ENCODE measurements at places on chromosomes 5 and 9.

- no peak for DNase-seq
Observed at GRCh38 chr5:149798466-149798865, 68.4 kb downstream of the PPARGC1B start.

DNA sequence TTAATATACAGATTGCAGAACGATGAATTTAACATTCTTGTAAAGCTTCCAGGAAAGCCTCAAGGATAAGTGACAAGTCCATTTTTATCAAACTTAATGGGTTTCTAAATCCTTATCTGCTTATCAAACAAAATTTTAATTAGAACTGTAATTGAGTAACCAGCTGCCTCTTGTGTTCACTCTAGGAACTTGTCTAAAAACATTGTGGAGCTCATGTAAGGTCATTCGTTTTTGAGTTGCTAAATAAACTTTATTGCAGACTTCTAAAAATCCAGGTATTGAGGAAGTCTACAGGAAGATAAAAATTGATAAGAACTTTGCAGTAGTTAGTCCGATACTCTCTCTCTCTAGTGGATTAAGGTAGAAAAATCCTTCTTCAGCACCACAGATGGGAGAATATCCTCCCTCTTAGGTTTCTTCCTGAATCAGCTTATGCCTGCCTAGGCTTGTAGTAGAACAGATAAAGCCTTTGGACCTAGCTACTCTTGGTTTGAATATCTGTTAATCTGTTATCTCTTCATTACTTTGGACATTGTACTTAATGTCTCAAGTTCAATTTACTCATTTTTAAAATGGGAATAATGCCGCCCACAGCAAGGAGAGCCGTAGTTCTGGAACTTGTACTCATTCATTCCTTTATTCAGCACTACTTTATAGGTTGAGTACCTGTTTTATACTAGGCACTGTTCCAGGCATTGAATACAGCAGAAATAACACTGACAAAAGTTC is 60.0 kb upstream of the DHFR start:
- DNase-seq = no peak

DNA sequence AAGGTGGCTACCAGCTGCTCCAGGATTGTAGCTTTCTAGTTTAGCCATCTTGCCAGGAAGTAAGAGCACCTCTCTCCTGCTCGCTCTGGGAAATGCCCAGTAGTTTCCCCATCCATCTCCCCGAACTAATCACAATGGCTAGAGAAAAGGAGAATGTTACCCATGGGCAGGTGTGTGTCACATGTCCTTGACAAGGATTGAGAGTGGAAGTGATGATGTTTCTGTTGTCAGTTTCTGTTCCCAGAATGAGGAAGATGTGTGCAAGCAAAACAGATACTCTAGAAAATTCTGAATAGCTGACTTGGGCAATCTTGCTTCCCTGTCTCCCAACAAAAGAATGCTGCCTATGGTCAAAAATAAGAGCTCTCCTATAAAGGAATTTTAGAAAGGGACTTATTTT is 429.5 kb downstream of the EBF1 start:
- no peak for DNase-seq

- no peak for DNase-seq
Observed at GRCh38 chr9:6592791-6593190, 52.7 kb downstream of the GLDC start.

GRCh38 chr5:163366757-163367156 is 70.6 kb upstream of the CCNG1 start:
- DNase-seq = no peak

GRCh38 chr5:67409126-67409777 is 212.7 kb upstream of the CD180 start:
- no peak for DNase-seq
